Left ventricle myocardium superior (tissue), 1 donor: ENCODE measurements at places on chromosomes 16 and 17. TPM values are rescaled to one million over a fixed set of nuclear protein-coding genes. Genes with fewer than 3 reads are reported as not detected.

NXN gene
- total RNA-seq: 18.9 TPM

KRTAP1-1 gene
- not detected for total RNA-seq

GCSH gene
- 50.8 TPM for total RNA-seq

ZNF594 gene
- total RNA-seq: 7.5 TPM

CCL18 gene
- 1.4 TPM for total RNA-seq

UBE2O gene
- total RNA-seq: 39.0 TPM

FDXR gene
- 4.5 TPM for total RNA-seq

- DNase-seq: no peak
These were observed 12.0 kb upstream of the KRT23 start for GRCh38 chr17:40949418-40949817.

GRCh38 chr17:17491031-17491471 is 5.1 kb downstream of the RASD1 start:
- DNase-seq: no peak

GRCh38 chr16:23416816-23417215 is 36.2 kb downstream of the COG7 start:
- no peak for DNase-seq

DNA sequence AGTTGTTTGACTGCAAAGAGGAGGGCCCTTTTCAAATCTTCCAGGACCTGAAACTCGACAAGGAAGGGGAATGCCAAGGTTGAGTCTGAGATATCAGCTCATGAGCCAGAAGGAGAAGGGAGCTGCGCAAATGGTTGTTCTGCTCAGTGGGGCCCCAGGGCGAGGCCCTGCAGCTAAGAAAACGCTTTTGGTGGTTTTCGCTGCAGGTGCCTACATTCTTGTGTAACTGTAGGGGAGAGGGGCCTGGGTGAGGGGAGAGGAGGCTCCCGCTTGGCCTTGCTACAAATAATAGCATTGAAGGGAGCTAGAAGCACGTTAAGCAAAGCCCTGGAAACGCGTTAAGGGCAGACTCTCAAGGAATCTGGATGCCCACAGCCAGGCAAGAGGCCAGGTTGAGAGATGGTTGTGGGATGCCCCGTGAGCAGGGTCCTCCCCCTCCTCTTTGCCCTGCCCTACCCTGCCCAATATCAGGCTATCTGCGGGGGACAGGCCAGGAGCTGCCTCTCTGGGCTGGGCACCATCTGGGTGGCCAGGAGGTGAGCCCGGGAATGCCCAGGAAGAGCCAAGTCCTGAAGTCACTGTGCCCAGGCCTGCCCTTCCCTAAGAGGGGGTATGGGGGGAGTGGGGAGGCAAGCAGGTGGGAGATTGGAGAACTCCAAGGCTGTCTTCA is 21.9 kb downstream of the GPR142 start:
- no peak for DNase-seq

- no peak for DNase-seq
These were observed 1.3 kb downstream of the C17orf58 start for GRCh38 chr17:67994817-67995569.

- peak; percentile 33 for DNase-seq
These were observed 4.0 kb upstream of the MRPS34 start for GRCh38 chr16:1776991-1777374.

GRCh38 chr16:80610481-80611156 is 69.8 kb downstream of the DYNLRB2 start:
- DNase-seq: no peak
